Stimulated activated CD4-positive, alpha-beta T cell treated with anti-CD3 and anti-CD28 coated beads, Interleukin-1b, Interleukin-23, amount 100 ng/mL, for 1 hour (primary cell): ENCODE measurements at places on chromosomes 3 and 15.

DNA sequence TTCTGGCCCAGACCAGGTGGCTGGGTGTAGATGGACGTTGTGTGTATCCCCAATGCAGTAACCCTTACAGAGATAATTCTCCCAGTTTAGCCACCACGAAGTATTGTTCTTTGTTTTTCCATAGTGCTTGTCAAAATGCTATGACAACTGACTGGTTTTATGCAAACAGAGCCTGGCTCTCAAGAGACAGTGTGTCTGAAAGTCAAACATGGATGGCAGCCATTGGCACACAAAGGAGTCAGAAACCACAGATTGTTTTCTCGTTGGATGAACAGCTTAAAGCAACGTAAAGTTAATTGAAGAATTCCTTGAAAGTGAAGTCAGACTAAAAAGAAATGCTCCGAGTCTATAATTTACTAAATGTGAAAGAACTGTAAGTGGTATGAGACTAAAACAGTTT, 91.2 kb downstream of the FILIP1L start:
- DNase-seq, result no peak

DNA sequence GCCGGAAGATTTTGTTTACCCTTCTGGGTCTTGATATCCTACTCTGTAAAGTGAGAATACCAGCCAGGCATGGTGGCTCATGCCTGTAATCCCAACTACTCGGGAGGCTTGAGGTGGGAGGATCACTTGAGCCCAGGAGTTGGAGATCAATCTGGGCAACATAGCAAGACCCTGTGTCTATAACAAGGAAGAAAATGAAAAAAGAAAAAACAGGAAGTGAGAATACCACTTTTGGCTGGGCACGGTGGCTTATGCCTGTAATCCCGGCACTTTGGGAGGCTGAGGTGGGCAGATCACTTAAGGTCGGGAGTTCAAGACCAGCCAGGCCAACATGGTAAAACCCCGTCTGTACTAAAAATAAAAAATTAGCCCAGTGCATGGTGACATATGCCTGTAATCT, 36.9 kb downstream of the SFMBT1 start:
- DNase-seq, result no peak

- no peak for DNase-seq
Observed at GRCh38 chr3:143603774-143604173, 244.5 kb downstream of the SLC9A9 start.

DNA sequence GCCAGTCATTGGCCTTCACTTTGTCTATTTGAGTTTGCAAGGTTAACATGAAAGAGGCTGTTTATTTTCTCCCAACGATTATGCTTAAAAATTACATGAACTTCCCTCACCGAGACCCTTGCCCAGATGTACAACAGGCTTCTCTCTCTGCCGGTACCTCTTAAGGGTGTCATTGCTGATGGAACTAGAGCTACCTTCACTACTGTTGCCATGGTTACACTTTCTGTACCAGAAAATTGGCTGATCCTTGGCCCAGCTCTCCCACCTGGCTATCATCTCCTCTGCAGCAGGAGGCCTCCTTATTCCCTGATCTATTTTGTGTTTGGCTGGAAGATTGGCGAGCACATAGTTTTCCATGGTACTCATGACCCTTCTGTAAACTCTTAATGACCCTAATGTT, 24.0 kb upstream of the LIPC start:
- DNase-seq, result no peak

DNA sequence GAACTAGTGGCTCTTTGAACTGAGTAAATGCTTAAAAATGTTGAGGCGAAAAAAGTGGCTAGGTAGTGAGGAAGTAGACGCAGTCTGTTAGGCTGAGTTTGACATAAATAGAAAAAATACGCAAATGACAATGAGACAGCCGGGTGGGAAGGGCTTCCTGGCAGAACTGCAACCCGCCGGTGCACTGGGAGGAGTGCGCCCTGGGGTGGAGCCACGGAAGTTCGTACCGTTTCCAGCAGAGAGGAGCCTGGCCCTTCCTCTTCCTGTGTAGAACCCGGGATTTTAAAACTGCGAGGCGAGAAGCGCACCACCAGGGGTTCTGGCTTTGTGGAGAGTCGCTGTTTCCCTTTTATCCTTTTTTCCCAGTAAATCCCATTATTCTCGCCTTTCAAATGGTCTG, 602.6 kb downstream of the PYDC2 start:
- DNase-seq, result no peak

DNA sequence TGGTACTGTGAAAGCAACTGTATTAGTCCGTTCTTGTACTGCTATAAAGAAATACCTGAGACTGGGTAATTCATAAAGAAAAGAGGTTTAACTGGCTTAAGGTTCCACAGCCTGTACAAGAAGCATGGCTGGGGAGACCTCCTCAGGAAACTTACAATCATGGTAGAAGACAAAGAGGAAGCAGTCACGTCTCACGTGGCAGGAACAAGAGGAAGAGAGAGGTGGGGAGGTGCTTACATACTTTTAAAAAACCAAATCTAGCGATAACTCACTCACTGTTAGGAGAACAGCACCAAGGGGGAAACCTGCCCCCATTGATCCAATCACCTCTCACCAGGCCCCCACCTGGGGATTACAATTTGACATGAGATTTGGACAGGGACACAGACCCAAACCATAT, 48.9 kb downstream of the IQGAP1 start:
- no peak for DNase-seq

GRCh38 chr15:92043283-92043682, 189.8 kb downstream of the SLCO3A1 start:
- no peak for DNase-seq

- DNase-seq, result no peak
Observed at GRCh38 chr3:170331143-170331542, 26.4 kb upstream of the SKIL start.
